Right atrium auricular region (tissue), 2 donors: ENCODE measurements at places on chromosomes 13 and 19. TPM values are rescaled to one million over a fixed set of nuclear protein-coding genes. Genes with fewer than 3 reads are reported as not detected.

GRCh38 chr13:74200081-74200480, 65.9 kb upstream of the KLF12 start:
- no peak overlapping the region for H3K4me3 ChIP-seq
- no peaks in the 10 kb centered on the region for H3K27me3 ChIP-seq
- H3K36me3 ChIP-seq, result no peaks in the 10 kb centered on the region
- no peak for DNase-seq
- H3K27ac ChIP-seq, result no peak overlapping the region

- H3K4me1 ChIP-seq, result peaks cover 9% of the 10 kb centered on the region
- no peak overlapping the region for H3K27ac ChIP-seq
- H3K4me3 ChIP-seq, result no peak overlapping the region
- H3K36me3 ChIP-seq, result no peaks in the 10 kb centered on the region
- DNase-seq, result no peak
Measured at GRCh38 chr13:20494656-20495055, 31.0 kb downstream of the CRYL1 start.

The HRC gene
- total RNA-seq, result 1,164 TPM

- H3K4me1 ChIP-seq, result no peaks in the 10 kb centered on the region
- peak overlapping the region; percentile 95 for H3K27ac ChIP-seq
- no peaks in the 10 kb centered on the region for H3K27me3 ChIP-seq
- peak overlapping the region; percentile 78 for H3K4me3 ChIP-seq
- H3K36me3 ChIP-seq, result no peaks in the 10 kb centered on the region
Measured at GRCh38 chr13:27172495-27172842, 858 bp upstream of the USP12 start.

The KLK3 gene
- total RNA-seq, result not detected

The FOXO1 gene
- 32.7 TPM for total RNA-seq

The MEIOSIN gene
- total RNA-seq, result 0.90 TPM

GRCh38 chr19:42200116-42200715, 17.3 kb downstream of the DEDD2 start:
- H3K4me3 ChIP-seq, result no peak overlapping the region
- no peaks in the 10 kb centered on the region for H3K4me1 ChIP-seq
- H3K27ac ChIP-seq, result no peak overlapping the region
- no peaks in the 10 kb centered on the region for H3K27me3 ChIP-seq

DNA sequence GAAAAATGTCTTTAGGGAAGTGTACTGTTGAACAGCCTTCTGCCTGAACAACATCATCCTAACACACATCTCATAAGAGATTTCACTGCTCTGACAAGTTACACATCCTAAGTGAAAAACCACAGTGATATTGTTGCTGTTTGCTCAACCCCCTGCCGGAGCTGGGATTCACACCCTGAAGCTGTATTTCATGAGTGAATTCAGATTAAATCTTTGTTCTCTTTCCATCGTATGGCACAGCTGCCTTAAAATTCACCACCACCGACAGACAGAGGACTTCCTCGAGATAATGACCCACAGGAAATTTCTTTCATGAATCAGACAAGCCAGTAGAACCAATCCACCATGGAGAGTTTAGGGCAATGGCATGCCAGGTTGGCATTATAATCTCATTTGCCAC, 280.8 kb downstream of the DCT start:
- no peaks in the 10 kb centered on the region for H3K4me1 ChIP-seq
- no peak overlapping the region for H3K4me3 ChIP-seq
- H3K27ac ChIP-seq, result no peak overlapping the region
- H3K36me3 ChIP-seq, result no peaks in the 10 kb centered on the region
